ENCODE measurements at places on chromosomes 6 and 20. TPM values are rescaled to one million over a fixed set of nuclear protein-coding genes. Genes with fewer than 3 reads are reported as not detected.

DNA sequence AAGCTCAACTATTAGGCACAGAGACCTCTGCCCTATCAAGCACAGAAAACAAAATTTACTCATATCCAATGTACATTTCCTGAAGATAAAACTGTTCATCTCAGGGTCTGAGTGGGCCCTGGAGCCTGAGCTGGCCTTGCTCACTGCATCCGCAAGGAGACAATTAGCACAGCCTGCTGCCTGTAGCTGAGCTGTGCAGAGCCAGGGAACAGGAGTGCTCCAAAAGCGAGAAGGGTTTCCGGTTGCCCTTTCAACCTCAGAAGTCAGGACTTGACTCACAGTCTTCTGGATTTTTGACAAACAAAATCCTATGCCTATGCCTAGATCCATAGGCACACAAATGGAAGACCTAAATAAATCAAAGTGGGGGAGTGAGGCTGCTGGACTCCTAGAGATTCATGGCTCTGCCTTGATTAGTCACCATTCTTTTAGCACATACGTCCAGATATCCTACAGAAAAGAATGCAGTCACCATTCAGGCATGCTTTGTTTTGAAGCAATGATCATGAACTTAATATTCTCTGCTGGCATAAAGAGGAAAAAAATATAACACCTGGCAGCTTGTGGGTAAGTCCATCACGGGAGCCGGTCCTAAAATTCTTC, 73.5 kb downstream of the BFSP1 start:
- no peaks in the 10 kb centered on the region for H3K36me3 ChIP-seq
- no peak overlapping the region for H3K4me3 ChIP-seq
- peaks cover 15% of the 10 kb centered on the region for H3K4me1 ChIP-seq
- no peak overlapping the region for H3K27ac ChIP-seq
- no peaks in the 10 kb centered on the region for H3K27me3 ChIP-seq

DNA sequence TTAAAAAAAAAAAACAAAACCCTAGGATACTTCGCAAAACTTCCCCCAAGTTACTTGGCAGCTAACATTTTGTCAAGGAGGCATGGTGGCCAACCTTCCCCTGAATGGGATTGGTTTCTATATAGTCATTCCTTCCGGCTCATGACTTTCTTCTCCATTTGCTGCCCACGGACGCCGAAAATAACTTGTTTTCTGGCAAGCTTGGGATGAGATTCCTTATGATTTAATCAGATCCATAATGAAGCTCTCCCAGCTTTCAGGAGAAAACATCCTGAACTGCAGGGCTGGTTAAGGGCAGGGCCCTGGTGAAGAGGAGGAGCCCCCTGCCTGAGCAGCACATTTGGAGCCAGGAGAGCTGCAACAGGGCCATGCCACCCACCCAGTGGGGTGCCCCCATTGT, 49.9 kb downstream of the PPP1R16B start:
- DNase-seq: no peak
- H3K4me3 ChIP-seq: no peak overlapping the region
- H3K27me3 ChIP-seq: no peaks in the 10 kb centered on the region

DNA sequence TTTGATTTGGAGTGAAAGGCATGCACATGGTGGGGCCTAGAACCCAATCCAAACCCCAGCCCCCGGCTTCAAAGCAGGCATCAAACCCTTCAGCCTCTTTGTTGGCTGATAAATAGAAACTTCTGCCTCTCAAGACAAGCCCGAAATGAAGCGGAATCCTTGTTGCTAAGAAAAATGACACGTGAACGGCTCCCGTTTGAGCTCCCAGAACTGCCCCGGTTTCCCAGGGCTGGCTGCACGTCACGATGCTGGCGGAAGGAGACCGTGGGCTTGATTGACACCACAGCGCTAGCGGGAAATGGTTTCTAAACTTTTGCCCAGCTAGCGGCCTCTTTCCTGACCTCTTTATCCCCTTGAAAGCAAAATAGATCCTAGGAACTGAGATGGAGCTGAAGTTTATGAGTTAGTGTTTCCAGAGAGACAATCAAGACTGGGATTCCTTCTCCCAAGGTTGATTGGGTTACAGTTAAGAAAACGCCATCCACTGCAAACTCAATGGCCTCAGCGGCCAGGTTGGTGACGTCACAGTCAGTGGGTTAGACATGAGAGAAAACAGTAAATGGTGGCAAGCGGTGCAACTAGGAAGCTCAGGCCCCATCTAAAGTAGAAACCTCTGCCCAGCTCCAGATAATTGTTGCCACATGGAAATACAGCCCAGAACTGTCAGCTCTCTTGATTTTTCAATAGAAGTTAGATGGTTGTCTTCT, 117.0 kb downstream of the ANKRD60 start:
- no peak overlapping the region for H3K27ac ChIP-seq
- DNase-seq: no peak
- H3K4me1 ChIP-seq: peaks cover 2% of the 10 kb centered on the region
- H3K27me3 ChIP-seq: peaks cover 3% of the 10 kb centered on the region
- H3K4me3 ChIP-seq: no peak overlapping the region

MACROD2 gene
- total RNA-seq: 8.7 TPM

SMLR1 gene
- not detected for total RNA-seq

Data from glutamatergic neuron (in vitro differentiated cells).